ENCODE measurements at places on chromosomes 6 and 20.
A peak's percentile ranks its signal among the peaks of the same experiment; 100 is the strongest.

DNA sequence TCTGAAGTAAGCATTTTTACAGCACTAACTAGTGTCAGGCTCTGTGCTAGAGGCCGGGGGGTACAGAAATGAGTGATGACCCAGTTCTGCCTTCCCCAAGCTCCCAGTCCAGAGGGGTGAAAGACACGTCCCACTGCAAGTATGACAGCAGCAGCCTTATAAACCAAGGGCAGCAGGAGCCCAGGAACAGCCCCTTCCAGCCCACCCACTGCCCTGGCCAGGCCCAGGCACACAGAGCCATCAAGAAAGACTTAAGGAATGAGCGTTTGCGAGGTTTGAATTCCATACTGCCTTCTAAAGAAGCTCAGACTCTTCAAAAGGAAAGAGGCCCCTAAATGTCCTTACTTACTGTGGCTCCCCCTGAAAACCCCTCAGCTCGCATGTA, 10.0 kb downstream of the TRERF1 start:
- DNase-seq, result no peak

DNA sequence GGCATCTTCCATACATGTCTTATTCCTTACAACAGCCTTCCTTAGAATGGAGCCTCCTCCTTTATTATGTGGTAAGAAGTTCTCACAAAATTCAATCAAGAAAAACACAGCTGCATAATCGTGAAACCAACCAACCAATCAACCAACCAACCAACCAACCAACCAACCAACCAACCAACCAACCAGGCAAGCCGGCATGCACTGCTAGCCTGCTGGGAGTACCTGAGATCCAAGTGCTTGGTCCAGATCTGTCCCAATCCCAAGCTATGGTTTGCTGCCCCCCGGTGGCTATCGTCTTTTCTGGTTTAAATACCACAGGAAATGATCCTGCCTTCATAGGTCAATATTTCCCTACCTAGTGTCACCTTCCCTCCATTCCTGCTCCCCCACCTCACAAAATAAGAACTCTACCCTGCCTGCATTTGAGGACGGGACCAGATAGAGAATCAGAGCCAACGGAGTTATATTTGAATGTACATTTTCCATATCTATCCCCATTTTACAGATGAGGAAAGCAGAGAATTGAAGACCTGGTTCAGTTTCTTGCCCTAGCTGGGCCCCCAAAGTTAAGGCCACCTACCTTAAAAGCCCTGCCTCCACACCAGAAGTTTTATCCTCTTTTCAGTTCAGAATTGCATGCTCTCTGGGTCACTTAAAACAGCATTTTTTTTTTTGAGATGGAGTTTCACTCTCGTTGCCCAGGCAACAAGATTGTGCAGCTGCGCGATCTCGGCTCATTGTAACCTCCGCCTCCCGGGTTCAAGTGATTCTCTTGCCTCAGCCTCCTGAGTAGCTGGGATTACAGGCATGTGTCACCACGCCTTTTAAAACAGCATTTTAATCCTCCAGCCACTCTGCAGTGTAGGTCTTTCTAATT, 27.1 kb downstream of the RAB44 start:
- peak; percentile 71 for DNase-seq

DNA sequence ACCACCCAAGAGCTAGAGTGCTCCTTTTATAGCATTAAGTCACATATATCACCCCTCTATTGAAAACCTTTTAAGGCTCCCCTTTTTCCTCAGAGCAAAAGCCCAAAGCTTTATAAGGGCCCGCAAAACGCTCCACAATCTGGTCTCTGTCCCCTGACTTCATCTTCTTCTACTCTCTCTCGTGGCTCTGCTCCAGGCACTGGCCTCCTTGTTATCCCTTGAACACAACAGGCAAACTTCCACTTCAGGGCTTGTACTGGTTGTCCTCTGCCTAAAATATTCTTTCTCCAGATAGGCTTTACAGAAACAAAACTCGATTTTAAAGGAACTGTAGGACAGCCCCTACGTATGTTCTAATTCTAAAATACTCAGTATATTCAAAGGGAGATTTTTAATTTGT, 44.0 kb upstream of the SPDEF start:
- DNase-seq, result no peak

DNA sequence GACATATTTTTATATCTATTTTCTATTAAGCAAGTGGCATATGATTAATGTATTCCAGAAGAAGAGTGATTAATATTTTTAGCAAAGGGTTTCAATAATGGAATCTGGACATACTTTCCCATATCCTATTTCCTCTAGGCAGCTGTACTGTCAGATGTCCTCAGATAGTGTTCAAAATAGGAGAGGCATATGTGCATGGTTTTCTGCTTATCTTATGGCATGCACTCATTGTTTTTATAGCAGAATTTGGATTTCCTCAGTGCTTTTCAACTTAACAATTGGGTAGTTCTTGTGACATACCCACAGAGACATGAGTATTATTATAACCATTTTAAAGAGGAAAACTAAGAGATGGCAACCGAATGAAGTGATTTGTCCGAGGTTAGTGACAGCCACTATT, 12.6 kb upstream of the SLC17A5 start:
- DNase-seq, result no peak

DNA sequence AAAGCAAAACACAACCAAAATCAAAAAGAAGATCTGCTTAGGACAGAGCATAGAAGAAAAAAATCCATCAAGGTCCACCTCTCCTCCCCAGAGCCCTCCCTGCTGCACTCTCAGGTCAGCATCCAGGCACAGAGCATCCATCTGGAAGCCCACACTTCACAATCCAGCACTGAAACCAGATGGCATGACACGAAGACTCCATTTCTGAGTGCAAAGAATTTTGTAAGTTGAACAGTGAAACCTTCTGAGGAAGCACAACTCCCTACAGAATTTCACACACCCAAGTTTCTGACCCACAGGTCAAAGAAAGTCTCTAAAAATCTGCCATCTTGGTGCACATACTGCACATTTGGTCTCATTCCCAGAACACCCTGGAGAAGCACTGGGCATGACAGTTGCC, 128.8 kb upstream of the STXBP5 start:
- no peak for DNase-seq

- DNase-seq, result no peak
These were observed 113.9 kb downstream of the HIVEP1 start for GRCh38 chr6:12126051-12126450.

DNA sequence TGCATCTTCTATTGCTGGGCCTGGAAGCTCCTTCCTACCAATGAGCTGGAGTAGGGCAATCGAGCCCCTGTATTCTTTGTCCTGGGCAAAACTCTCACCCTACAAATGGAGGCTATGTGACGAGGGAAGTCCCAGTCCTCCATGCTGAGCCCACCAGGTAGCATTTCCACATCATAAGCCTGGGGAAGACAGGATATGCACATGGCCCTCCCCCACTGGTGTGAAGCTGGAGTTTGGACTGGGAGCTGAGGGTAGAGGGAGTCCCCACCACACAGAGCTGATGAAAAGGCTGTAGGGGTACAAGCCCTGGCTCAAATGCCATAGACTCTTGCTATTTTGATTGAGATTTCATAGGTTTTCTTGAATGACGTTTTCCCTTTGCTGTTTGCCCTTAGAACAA, 99.5 kb upstream of the FOXC1 start:
- DNase-seq, result no peak

DNA sequence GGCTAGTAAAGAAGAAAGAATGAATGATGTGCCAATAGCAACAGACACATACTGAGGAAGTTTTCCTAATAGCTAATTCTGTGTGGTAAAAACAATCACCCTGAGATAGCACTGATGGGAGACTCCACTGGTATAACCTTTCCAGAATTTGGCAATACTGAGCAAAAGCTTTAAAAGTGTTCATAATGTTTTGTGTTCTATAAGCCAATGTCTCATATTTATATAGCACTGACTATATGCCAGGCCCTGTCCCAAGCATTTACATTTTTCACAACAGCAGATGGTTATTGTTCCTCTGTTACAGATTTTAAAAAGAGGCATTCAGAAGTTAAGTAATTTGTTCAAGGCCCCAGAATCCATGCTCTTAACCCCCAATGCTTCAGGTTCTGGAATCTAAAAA, 108.0 kb upstream of the DST start:
- no peak for DNase-seq

- no peak for DNase-seq
These were observed 120.5 kb downstream of the NCOA3 start for GRCh38 chr20:47622118-47622665.

DNA sequence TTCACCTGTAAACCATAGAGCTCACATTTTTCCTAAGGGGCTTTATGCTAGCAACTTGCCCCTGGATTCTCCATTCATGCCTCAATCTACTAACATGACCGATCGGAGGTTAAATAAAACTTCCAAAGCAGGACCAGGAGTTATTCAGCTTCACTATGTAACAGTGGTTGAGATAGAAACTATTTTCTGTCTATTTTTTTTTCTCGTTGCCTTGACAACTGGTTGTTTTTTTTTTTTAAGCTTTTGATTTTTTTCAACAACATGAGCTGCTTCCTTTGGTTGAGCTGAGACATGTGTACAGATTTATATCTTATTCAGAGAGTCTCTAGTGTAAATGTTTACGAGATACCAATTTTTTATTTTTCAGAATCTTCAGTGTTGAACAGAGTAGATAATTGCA, 85.7 kb downstream of the SHLD1 start:
- no peak for DNase-seq
